ENCODE measurements at places on chromosomes 1 and 21. TPM values are rescaled to one million over a fixed set of nuclear protein-coding genes. Genes with fewer than 3 reads are reported as not detected.

CDCA8 gene
- 0.61 TPM for total RNA-seq

EPHA8 gene
- total RNA-seq: not detected

S100A13 gene
- total RNA-seq: 5.2 TPM

CELF3 gene
- not detected for total RNA-seq

HPCAL4 gene
- 31.8 TPM for total RNA-seq

SELP gene
- total RNA-seq: 2.2 TPM

TFB2M gene
- total RNA-seq: 8.8 TPM

OR2W3 gene
- total RNA-seq: not detected

DNA sequence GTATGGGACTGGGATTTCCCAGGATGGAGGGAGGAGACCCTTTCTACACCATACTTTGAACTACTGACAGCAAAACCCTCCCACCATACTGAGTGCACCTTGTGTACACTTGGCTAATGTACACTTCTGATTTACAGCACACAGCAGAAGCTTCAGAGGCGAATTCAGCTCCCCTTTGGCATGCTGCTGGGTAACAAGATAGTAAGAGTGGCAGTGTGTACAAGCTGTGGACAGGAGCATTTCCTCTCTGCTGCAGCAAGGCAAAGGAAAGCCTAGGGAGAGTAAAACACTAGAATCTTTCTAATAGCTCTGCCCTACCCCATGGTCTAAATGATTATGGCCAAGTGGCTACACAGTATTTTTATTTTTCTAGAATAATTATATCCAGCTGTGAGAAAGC is 83.9 kb upstream of the ARTN start:
- no peak overlapping the region for H3K4me3 ChIP-seq
- no peaks in the 10 kb centered on the region for H3K36me3 ChIP-seq
- no peaks in the 10 kb centered on the region for H3K27me3 ChIP-seq
- H3K4me1 ChIP-seq: no peaks in the 10 kb centered on the region
- DNase-seq: no peak

- no peak for DNase-seq
- no peak overlapping the region for H3K27ac ChIP-seq
- H3K36me3 ChIP-seq: no peaks in the 10 kb centered on the region
- no peaks in the 10 kb centered on the region for H3K27me3 ChIP-seq
- H3K4me3 ChIP-seq: no peak overlapping the region
- H3K4me1 ChIP-seq: no peaks in the 10 kb centered on the region
These were observed 44.0 kb upstream of the SCCPDH start for GRCh38 chr1:246680190-246680589.

DNA sequence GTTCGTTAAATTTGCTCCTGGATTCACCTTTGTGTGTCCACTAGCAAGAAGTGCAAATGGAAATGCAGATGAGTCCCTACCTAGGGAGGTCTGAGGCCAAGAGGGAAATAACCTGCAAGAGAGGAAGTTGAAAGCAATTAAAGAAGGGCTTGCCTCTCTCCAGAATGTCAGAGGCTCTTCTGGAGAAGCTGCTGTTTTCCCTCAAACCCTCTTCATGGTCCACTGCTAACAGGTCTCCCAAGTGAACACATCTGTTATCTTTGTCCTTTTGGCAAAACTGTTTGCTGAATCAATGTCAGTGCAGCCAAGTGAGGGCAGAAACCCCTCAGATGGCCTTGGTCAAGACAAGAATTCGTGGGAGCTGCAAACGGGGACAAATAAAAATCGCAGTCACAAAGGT is 177.3 kb upstream of the PLXNA2 start:
- no peaks in the 10 kb centered on the region for H3K36me3 ChIP-seq
- H3K4me3 ChIP-seq: no peak overlapping the region
- H3K4me1 ChIP-seq: no peaks in the 10 kb centered on the region
- H3K27ac ChIP-seq: no peak overlapping the region

GRCh38 chr1:31984419-31985347 is 29.0 kb upstream of the KHDRBS1 start:
- H3K4me1 ChIP-seq: peaks cover 61% of the 10 kb centered on the region
- peak overlapping the region; percentile 67 for H3K27ac ChIP-seq
- no peaks in the 10 kb centered on the region for H3K27me3 ChIP-seq
- no peaks in the 10 kb centered on the region for H3K36me3 ChIP-seq
- H3K4me3 ChIP-seq: peak overlapping the region; percentile 21

- no peaks in the 10 kb centered on the region for H3K27me3 ChIP-seq
- no peaks in the 10 kb centered on the region for H3K36me3 ChIP-seq
- no peaks in the 10 kb centered on the region for H3K4me1 ChIP-seq
- H3K4me3 ChIP-seq: no peak overlapping the region
- H3K27ac ChIP-seq: no peak overlapping the region
- no peak for DNase-seq
These were observed 346.2 kb upstream of the SNX7 start for GRCh38 chr1:98315309-98315708.

DNA sequence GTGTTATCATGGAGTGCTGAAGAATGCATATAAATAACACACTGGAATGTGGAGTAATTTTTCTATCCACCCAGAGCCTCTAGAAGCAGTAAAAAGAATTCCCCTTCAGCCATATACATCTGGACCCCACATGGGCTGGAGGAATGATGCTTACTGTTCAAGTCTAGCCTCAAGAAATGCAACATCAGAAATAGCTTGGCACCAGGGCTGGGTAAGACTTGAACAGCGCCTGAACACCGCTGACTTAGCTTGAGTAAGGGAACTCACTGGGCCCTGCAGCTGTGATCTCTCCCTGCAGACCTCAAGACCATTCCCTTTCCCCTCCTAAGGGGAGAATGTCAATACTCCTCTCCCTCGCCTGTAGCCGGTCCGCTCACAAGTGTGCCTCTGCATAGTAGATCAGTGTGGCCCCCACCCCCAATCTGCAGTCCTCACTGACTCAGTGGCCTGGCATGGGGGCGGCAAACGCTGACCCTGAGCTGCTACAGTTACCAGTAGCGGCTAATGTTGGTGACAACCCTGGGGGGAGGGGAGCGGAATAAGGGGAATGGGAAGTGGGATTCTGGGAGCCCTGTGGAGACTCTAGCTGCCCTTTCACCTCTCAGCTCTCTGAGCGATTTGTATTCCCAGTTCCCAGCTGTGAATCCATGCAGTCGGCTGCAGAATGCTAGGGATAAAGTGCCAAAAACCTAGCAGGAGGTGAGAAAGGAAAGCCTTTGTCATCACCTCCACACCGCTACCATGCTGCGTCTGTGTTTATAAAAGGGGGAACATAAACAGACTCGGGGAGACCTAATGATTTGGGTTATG is 483.9 kb downstream of the DISC1 start:
- H3K4me3 ChIP-seq: no peak overlapping the region
- no peak overlapping the region for H3K27ac ChIP-seq
- no peaks in the 10 kb centered on the region for H3K36me3 ChIP-seq
- H3K4me1 ChIP-seq: no peaks in the 10 kb centered on the region
- no peaks in the 10 kb centered on the region for H3K27me3 ChIP-seq

- no peaks in the 10 kb centered on the region for H3K27me3 ChIP-seq
- H3K27ac ChIP-seq: no peak overlapping the region
These were observed 17.6 kb downstream of the HTR6 start for GRCh38 chr1:19682257-19682656.

DNA sequence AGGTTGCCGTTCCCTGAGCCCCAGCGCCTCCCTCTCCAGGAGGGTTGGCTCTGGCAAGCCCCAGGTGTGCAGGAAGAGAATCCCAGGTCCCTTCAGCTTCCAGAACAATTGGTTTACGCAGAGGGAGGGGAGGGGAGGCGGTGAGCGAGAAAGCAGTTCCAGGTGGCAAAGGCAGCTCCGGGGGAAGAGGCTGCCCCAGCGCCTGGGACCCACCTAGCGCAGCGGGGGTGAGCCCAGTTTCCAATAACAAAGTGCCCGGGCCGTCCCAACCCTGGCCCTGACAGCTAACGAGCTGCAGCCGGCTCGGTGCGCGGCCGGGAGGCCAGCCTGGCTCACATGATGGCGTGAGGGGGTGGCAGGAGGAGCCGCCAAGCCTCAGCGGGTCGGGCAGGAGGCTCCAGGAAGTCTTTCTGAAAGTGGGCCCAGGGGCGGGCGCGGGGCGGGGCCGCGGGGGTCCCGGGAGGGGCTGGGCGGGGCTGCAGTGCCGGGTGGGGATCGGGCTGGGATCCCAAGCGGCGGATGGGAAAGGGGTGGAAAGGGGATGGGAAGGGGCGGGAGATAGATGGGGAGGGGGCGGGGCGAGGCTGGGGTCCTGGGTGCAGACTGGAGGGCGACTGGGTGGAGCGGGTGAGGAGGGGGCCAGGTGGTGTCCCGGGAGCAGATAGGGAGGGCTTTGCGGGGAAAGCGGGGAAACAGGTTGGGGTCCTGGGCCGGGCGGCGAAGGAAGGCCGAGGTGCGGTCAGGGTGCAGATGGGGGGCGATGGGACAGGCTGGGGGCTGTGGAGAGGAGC is 22.8 kb downstream of the DHRS3 start:
- H3K27ac ChIP-seq: no peak overlapping the region
- H3K36me3 ChIP-seq: peaks cover 4% of the 10 kb centered on the region
- no peak for DNase-seq
- peaks cover 28% of the 10 kb centered on the region for H3K4me1 ChIP-seq
- H3K27me3 ChIP-seq: no peaks in the 10 kb centered on the region

- peaks cover 9% of the 10 kb centered on the region for H3K4me1 ChIP-seq
- no peak overlapping the region for H3K4me3 ChIP-seq
- H3K27me3 ChIP-seq: peaks cover 8% of the 10 kb centered on the region
- no peaks in the 10 kb centered on the region for H3K36me3 ChIP-seq
These were observed 5.8 kb downstream of the WNT3A start for GRCh38 chr1:228012555-228012954.
